ENCODE measurements at places on chromosomes 1 and 21.

DNA sequence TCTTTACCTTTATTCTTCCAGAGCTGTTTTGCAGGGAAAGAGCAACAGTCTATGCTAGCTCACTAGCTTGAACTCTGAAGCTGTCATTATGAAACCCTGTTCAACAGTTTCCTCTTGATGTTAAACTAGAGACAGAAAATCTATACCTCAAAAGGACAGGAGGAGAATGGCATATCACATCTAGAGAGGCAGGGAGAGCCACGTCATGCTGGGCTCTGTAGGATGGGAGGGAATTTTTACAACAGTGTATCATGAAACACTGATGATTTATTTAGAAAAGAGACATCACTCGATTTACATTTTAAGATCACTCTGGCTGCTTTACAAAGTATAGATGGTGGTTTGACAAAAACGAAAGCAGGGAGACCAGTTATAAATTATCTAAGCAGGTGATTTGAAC, 224.9 kb upstream of the COA6 start:
- no peak for DNase-seq

DNA sequence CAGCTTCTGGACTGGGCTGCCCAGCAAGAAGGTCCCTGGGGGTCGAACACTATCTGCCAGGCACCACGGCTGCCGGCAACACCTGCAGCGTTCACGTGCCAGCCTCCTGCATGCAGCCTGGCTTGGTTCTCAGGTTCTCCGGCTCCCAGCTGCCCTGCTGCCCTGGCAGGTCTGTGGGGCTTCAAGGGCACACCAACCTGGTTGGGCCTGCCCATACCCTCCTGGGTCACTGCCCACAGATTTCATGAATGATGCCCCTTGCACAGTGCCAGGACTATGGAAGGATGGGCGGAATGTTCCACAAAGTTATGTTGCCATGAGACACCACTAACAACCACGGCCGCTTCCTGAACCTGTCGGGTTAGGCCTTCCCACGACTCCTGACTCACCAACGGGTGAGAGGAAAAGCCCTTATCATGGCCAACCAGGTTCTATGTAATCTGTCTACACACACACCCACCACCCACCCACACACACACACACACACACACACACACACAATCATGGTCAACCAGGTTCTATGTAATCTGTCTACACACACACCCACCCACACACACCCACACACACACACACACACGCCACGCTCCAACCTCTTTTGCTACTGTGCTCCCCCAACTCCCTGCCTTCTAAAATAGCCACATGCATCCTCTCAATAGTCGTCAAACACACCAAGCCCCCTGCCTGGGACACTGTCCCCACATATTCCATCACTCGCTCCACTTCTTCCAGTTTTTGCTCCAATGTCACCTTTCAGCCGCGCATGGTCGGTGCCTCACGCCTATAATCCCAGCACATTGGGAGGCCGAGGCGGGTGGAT, 32.2 kb downstream of the HSPG2 start:
- DNase-seq, result no peak

- DNase-seq, result no peak
These were observed 860.8 kb downstream of the BRINP3 start for GRCh38 chr1:189616893-189617292.

DNA sequence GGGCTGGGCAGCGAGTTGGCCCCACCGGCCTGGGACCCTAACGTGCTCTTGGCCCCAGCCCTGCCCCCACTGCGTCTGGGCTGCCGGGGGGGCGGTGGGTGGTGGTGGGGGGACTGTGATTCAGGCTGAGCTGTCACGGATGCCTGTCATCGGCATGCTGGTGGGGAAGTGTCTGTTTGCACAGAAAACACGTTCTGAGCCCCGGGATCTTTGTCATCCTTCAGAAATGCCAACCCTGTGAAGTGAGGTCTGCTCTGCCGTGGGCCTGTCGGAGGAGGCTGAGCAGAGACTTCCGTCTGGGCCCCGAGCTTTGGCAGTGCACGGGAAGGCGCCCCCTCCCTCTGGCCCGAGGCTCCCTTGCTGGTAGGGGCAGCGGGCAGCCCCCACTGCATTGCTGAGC, 24.3 kb upstream of the PLCH2 start:
- peak; percentile 29 for DNase-seq

DNA sequence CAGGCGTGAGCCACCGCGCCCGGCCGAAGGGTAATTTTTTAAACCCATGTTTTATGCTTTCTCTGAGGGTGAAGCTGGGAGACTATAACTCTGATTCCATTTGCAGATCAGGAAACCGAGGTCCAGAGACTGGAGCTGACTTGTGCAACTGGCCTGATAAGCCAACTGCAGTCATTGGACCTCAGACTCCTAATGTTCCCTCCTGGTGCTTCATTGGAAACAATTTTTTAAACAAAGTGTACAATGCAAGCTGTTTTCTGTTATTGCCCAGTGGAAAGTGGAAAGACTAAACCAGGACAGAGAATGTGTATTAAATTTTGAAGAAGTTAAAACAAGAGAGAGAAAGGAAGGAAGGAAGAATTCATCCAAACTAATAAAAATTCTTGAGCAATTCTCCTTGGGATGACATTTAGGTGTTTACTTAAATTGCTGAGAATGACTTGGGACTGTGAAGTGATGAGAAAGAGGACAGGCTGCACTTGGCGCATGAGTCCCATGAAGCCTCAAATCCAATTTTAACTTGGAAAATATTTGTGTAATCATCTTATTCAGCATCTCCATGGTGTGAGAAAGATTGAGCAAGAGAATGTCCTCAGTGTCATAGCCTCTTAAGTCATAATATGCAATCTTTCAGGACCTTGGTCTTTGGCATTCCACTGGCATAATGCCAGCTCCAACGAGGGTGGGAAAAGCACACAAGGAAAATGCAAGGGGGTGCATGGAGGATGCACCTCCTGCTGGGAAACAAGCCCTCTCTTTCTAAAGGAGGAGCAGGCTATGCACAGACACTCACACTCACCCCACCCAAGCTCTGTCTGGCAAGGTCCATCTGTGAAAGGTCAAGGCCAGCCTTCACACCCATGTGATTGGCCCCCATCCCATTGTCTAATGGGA, 342.0 kb downstream of the SIPA1L2 start:
- no peak for DNase-seq

DNA sequence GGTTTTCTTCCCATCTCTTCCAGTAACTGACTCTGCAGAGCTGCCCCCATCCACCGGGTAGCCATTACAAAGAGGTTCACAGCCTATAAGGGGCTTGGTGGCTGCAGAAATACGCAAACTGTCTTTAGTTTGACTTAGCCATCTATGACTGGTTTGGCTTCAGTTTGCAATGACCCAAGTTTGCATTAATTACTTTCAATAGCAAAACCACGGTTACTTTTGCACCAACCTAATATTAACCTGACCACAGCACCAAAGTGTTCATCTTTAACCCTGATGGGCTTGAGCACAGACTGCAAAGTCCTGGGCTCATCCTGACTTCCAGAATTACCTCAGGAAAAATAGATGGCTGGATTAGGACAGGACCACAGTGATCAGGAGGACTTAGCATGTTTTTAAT, 2.2 kb upstream of the HAO2 start:
- DNase-seq, result no peak

- DNase-seq, result no peak
These were observed 23.6 kb downstream of the XCL2 start for GRCh38 chr1:168520052-168520751.

DNA sequence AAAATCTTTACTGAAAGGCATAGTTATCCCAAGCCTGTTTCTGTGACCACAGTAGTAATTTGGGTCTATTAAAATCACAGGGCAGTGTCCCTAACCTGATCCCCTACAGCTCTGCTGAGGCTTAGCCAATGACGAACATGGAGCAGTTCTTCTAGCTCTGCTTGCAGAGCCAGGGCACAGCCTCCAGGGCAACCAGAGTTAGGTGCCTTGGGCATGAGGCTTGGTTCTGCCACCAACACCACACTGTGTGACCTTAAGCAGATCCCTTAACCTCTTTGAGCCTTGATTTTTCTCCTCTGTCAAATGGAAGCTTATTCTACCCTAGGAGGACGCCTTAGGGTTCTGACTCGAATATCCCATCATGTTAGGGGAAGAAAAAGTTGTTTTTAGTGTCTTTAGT, 86.7 kb upstream of the TLR5 start:
- no peak for DNase-seq

DNA sequence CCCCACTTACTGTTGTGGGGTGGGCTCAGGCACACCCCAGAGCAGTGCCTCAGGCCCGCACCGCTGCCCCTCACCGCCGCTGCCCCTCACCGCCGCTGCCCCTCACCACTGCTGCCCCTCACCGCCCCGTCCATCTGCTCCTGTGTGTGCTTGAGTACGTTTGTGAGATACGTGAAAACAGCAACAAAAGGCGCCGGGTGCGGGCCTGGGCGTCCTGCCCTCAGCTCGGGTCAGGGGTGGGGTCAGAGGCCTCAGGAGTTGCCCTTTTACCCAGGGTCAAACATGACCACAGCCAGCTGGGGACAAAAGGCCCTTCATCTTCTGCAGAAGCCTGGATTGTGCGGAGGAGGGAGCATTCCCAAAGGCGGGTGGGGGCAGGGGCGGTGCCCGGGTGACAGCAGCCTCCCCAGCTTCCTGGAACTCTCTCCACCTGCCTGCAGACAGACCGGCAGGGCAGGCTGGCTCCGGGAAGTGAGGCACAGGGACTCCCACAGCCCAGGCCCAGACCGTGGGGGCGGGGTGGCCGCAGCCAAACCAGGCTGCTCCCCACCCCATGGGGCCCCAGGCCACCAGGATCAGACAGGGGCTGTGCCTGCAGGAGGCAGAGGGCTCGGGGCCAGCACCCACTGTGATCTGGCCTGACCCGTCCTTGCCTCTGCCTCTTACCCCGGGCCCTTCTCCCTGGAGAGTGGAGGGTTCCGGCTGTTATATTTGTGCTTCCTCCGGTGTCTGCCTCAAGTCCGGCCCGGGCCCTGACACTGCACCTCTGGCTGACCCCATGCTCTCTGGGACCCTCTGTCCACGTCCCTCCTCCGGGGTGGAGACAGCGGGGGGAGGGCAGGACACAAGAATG, 2.3 kb upstream of the VWA1 start:
- no peak for DNase-seq

GRCh38 chr1:239363930-239364329, 22.4 kb upstream of the CHRM3 start:
- DNase-seq, result no peak

DNA sequence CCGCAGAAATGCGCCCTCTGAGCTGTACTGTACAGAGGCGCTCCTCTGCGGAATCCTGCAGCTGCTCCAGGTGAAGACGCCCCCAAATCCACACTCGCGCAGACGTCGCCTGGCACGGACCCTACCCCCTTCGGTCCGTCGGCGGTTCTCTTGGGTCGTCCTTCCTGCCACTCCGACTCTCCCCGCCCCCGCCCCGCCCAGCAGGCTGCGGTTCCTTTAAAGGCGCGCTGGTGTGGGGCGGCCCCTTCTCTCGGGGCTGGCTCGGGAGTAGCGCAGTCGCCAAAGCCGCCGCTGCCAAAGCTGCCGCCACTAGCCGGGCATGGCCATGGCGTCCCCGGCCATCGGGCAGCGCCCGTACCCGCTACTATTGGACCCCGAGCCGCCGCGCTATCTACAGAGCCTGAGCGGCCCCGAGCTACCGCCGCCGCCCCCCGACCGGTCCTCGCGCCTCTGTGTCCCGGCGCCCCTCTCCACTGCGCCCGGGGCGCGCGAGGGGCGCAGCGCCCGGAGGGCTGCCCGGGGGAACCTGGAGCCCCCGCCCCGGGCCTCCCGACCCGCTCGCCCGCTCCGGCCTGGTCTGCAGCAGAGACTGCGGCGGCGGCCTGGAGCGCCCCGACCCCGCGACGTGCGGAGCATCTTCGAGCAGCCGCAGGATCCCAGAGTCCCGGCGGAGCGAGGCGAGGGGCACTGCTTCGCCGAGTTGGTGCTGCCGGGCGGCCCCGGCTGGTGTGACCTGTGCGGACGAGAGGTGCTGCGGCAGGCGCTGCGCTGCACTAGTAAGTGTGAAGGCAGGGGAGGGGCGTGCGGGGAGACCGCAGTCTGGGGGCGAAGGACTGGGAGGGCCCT, at the start of gene RASSF5:
RASSF5 (plus strand) TSS at position 248 of the 846 bp plus-strand sequence; CDS start at position 320, 72 bp downstream.
- no peak for DNase-seq

DNA sequence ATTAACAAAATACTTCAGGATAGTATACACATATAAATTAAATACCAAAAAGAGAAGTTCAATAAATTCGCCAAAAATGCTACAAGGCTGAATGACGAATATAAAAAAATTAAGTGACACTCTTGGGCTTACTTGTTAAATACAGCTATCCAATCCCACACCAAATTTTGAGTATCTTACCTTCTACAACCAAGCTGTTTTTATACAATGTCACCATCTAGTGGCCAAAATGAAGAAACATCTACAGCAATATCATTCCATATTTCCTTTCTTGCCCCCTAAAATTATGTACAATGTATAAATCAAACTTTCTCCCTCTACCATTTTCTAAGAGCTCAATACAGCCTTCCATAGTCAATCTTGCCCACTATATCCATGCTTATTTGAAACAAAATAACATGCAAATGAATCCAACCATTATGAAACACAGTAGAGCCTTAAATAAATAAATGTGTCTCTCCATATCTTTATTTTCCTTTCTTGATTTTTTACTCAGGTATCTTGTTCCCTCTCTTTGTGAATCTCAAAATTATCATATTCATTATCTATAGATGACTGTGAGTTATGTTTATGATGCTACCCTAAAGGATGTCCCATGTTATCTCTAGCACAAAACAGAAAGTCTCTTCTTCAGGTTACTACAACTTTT, 86.3 kb downstream of the ACBD6 start:
- no peak for DNase-seq

DNA sequence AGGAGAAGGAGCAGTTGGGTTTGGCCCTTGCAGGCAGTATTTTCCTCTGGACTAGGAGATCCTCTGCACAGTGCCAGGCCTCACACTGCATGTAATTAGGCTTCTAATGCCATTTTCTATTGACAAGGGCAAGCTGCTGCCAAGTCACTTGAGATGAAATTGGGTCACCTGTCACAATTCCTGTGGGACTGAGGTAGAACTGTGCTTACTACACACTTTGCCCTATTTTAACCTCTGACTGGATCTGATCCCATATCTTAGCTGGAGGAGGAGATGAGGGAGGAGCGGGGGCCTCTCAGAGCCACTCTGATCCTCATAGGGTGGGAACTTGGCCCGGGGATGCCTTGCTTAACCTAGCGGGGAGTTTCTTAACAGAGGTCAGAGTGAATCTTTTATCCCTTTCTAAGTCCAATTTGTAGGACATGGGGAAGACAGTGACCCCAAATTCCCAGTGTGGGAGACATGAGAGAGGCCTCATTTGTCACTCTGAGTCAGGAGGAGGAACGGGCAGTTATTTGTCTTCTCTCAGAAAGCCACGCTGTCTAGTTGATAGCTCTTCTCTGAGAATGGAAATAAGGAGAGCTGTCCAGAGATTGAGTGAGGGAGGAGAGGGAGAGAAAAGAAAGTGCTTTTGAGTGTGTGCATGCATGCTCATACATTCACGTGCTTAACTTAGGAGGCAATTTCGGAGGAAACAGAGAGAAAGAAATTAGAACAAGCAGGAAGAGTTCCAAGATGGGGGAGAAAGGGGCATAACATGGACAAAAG, 121.3 kb downstream of the CACNA1E start:
- DNase-seq, result no peak

Data from HFF-Myc (cell line).